ENCODE measurements at places on chromosomes 3 and 15.

- no peak for DNase-seq
Measured at GRCh38 chr15:35702946-35703495, 157.1 kb upstream of the DPH6 start.

- DNase-seq, result no peak
Measured at GRCh38 chr15:76334438-76335306, 1.9 kb upstream of the ISL2 start.

GRCh38 chr3:123799544-123800361, 84.4 kb downstream of the MYLK start:
- DNase-seq, result no peak

DNA sequence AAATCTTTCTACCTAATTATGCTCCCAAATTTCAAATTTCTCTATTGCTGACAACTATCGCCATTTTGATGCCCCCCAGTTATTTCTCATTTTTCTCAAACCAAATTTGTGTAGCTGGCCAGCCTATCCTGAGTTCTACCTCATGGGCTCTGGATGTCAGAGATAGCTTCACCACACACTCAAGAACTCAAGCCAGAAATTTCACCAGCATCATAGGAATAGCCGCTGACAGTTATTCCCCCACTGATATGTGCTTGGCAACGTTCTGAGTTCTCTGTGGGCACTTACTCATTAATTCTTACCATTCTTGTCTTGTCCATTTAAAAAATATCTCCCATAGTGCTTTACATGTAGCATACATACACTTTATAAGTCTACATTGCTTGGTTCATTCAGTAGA, 264.7 kb downstream of the FHIT start:
- DNase-seq, result no peak

DNA sequence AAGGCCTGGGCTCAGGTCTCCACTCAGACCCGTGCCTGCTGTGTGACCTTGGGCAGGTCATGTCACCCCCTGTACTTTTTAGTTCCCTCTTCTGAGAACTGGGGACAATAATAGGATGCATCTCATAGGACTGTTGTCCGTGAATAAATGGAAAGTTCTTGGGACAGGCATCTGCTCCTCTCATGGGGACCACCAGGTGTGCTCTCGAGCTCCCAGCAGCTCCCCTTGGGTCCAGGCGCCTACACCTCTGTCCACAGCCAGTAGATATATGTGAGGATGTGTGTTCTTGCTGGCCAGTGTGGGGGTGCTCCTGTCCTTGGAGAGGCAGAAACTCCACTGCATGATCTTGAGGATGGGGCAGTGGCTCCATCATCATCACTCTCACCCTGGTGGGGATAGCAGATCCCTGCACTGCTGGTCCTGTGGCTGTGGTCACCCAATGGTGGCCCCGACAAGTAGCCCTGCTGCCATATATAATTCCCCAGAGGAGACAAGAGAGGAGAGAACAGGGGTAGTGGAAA, 257.6 kb upstream of the TLE3 start:
- no peak for DNase-seq

GRCh38 chr3:78424656-78425055, 1343.1 kb downstream of the ROBO1 start:
- no peak for DNase-seq

DNA sequence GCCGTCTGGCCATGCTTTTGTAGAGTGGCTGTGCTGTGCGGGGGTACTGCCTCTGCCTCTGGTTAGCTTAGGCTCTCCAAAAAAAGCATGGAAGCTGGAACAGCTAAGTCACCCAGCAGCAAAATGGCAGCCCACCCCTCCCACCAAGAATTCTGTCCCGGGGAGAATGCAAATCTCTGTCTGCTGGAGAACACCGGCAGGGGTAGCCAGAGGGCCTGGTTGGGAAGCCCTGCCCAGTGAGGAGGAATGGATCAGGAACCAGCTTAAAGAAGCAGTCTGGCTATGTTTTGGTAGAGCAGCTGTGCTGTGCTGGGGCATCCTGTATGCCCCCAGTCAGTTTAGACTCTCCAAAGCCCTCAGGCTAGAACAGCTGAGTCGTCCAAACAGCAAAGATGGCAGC, 56.2 kb upstream of the PTPRG start:
- DNase-seq, result no peak

DNA sequence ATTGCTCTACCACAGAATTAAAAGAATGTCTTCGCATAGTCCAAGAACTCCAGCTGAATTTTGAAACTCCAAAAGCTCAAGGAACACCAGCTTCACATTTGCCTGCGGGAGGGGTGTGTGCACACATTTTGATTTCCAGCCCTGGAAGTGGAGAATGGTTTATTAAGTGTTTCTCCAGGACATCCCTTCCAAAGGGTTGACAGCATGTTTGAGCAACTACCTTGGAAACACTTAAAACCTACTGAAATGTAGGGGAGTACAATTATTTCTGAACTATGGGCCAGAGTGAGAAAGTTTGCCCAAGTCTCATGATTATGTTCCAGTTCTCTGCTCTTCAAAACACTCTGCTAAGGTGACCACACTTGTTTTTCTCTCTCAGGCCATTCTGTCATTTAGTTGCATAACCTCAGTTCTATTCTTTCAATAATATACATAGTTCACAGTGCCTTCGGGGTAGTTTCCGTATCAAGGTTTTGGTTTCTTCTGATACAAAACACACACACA, 7.9 kb downstream of the ACP3 start:
- no peak for DNase-seq

- no peak for DNase-seq
Measured at GRCh38 chr3:150105886-150106612, 135.4 kb upstream of the PFN2 start.

DNA sequence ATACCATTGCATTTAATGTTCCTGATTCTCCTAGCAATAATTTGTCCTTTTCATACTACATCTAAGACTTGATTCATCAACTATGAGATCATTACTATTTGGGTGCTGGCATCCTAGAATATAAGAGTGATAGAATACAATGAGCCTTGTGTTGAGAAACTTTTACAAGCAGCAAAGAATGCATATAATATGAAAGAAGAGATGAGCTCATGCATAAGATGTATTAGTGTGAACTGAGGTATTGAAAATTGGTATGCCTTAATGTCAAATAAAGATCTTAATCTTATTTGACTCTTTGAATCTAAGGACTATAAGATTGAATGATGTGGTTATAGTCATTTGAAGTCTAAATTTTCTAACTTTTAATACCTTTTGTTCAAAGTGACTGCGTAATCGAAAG, 220.0 kb upstream of the ARHGEF26 start:
- no peak for DNase-seq

DNA sequence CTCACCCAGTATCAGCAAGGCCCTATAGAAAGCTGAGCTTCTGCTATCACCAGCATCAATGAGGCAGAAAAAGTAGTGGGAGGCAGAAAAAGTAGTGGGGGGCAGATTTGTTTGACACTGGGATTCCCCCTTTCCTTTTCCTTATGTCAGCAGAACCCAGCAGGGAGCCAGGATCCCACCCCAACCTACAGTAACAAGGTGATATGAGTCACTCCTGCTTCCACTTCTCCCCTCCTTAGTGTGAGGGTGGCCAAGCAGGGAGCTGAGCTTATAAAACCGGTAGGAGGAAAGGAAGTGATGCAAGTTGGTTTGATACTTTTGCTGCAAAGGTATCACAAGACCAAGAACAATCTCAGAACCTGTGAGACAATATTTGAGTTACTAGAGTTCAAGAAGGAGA, 128.7 kb downstream of the SCAPER start:
- DNase-seq, result no peak

- no peak for DNase-seq
Measured at GRCh38 chr15:42759093-42759492, 22.2 kb upstream of the CDAN1 start.

GRCh38 chr15:70479785-70480184, 283.6 kb downstream of the UACA start:
- peak; percentile 80 for DNase-seq

DNA sequence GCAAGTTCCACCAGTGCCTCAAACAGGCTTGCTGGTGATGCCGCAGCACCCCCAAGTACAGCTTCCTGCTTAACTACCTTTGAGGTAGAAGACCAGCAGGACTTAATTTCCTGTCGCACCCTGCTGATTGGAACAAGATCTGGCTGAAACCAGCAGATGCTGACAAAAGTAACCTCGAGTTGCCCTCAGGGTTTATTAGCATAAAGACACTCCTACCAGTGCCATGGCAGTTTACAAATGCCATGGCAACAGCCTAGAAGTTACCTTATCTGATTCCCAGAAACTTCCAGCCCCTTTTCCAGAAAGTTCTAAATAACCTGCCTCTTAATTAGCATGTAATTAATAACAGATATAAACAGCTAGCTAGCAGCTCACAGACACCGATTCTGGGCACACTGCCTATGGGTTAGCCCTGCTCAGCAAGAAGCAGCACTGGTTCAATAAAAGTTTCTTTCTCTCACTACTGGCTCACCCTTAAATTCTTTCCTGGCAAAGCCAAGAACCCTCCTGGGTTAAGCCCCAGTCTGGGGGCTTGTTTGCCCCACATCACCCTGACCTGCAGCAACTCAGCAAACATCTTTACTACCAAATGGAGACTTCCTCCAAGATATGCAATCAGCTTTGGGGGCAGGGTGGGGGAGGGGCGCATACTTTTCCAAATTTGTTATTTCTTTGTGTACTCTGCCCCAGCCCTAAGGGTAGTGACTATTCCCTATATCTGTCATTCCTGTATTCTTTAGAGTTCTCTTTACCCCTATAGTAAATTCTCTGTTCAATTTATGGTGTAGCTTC, 54.2 kb downstream of the MAP4 start:
- peak; percentile 45 for DNase-seq

- DNase-seq, result no peak
Measured at GRCh38 chr3:189267981-189268613, 96.3 kb downstream of the TPRG1 start.

GRCh38 chr3:175214216-175214615, 355.1 kb downstream of the NAALADL2 start:
- no peak for DNase-seq

DNA sequence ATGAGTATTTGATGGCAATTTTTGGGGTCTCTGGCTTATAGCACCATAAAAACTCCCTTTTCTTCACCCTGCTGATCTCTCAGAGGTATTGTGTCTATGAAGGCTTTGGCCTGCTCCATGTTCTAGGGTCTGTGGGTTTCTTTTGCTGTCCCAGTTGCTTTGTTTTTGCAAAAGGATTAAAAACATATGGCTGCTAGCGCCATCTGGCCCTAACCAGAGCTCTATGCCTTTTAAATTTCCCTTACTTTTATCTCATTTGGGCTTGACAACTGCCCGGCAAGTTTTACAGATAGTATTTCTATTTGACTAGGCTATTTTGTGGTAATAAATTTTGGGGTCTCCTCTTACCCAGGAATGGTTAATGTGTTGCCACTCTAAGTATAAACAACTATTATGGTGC, 6.4 kb upstream of the GHRL start:
- no peak for DNase-seq

GRCh38 chr15:31024330-31024729, 32.9 kb upstream of the MTMR10 start:
- no peak for DNase-seq

DNA sequence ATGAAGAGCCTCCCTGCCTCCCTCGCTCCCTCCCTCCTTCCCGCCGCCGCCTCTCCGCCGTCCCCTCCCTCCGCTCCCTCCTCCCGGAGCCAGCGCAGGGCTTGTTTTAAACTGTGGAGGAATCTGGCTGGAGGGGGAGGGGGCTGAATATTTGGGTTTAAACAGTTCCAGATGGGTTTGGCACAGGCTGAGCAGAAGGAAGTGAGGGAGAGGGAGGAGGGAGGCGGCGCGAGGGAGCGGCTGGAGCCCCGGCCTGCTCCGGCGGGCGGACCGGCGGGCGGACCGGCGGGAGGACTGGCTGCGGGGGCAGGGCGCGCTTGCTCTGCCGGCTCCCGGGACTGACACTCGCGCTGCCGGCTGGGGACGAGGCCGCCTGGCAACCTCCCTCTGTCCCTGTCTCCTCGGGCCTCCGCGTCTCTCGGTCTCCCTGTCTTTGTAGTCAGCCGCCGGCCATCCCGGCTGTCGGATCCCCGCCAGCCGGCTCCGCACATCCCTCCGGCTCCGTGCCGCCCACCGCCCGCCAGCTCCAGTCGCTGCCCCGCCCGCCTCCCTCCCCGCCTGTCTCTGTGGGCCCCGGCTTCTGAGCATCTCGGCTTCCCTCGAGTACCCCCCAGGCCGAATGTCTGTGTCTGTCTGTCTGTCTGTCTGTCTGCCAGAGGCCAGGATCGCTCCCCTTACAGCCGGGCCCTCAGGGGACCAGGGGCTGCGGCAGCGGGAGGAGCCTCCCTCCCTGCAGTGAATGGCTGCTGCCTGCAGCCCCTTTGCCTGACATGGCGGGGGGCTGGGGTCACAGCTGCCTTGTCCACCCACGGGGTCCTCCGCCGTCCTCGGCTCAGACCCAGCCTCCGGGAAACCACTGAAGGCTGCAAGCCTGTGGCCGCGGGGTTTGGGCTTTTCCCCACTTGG, 7.6 kb downstream of the EPHB3 start:
- DNase-seq, result no peak

DNA sequence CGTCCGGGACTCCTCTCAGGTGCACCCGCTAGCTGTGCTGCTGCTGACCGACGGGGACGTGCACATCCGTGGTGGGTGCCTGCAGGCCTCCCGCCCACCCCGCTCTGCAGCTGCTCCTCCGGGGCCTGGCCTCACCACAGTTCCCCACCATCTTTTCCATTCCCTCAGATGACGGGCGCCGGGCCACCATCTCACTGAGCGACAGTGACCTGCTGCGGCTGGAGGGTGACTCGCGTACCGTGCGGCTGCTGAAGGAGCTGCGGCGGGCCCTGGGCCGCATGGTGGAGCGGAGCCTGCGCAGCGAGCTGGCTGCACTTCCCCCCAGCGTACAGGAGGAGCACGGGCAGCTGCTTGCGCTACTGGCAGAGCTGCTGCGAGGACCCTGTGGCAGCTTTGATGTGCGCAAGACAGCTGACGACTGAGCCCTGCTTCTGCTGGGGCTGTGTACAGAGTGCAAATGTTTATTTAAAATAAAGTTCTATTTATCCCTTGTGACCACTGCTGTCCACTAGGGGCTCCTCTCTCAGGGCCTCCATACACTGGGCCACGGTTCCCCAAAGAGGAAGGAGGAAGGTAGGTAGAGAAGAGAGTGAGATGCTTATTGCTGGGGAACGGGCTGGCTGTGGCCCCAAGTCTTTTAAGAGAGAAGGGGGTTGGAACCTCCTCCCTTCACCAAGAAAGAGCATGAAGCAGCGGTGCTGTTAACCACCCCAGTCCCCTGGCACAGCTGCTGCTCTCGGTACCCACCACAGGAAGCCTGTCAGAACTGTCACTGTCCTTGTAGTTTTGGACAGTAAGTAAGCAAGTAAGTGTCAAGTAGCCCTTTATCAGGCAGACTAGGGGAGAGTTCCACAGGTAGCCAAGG, 47.0 kb downstream of the DHX30 start:
- DNase-seq, result peak; percentile 41

DNA sequence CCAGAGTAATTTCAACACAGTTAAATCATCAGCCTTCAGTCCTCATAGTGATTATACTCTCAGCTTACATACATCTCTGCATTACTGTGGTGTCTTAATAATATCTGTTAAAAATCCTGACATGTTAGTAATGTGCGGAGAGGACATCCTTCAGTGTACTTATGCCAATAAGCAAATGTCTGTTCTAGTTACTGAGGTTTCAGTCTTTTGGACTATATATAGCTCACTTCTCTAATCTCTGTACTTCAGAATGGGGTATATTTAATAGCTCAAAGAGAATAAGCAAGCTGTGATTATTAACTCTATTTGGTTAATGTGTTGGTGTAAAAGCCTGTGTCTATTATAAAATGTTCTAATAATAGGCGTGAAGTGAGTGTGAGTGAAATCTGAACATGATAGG, 28.9 kb upstream of the OSTN start:
- no peak for DNase-seq
